Stimulated activated CD8-positive, alpha-beta memory T cell treated with anti-CD3 and anti-CD28 coated beads, Interleukin-7, amount 100 ng/mL, for 1 hour (primary cell): ENCODE measurements at places on chromosomes 11 and 22.

DNA sequence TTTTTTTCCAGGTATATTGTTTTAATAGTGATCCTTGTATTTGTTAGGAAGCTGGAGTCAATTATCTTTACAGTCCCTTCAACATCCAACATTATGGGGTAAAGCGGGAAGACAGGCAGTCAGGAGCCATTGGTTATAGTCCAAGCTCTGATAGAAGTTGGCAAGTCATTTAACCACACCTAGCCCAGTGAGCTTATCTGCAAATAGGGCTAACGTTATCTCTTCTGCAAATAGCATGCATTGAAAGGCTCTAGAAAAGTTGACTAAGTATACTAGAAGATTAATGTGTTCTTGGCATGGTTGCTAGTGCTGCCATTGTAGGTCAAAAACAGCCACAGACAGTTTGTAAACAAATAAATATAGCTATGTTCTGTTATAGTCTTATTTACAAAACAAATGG, 520.7 kb downstream of the OPCML start:
- DNase-seq = no peak

- no peak for DNase-seq
Measured at GRCh38 chr22:17397756-17398547, 28.7 kb downstream of the CECR2 start.

GRCh38 chr22:19174106-19175025, 4.2 kb downstream of the SLC25A1 start:
- no peak for DNase-seq

DNA sequence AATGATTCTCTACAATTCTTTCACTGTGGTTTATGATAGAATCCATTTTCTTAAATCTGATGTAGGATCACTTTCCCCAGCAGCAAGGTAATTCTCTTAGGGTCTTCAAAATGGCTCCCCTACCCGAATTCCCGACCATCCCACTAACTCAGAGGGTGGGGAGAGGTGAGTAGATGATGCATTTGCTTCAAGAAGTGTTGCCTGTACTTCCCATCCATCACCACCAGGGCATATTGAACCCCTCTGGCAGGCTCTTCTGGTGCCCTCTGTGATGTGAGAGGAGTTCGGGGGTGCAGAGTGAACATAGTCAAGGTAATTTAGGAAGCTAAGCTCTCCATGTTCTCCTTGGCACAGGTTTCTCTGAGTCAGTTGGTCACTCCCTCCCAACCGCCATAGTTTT, 52.3 kb downstream of the ZNRF3 start:
- DNase-seq = no peak

DNA sequence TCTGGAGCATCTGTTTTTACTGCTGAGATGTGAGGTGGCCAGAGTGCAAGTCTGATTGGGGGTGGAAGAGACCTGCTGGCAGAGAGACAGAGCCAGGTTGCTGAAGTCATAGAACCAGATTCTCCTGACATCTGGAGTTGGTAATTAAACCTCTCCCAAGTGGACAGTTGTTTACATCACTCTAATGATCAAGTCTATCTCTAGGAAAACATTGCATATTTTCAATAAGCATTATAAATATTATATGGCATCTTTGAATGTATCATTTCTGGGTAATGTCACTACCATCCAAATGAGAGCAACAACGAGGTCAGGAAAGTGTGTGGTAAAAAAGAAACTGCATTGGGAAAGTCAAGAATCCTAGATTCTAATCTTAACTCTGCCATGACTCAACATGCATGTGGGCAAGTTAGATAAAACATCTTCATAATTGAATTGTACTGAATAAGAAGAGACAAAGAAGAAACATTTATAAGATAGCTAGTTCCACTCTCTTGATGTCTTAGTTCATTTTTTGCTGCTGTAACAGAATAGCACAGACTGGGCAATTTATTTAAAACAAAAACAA, 351.2 kb upstream of the API5 start:
- DNase-seq = no peak

DNA sequence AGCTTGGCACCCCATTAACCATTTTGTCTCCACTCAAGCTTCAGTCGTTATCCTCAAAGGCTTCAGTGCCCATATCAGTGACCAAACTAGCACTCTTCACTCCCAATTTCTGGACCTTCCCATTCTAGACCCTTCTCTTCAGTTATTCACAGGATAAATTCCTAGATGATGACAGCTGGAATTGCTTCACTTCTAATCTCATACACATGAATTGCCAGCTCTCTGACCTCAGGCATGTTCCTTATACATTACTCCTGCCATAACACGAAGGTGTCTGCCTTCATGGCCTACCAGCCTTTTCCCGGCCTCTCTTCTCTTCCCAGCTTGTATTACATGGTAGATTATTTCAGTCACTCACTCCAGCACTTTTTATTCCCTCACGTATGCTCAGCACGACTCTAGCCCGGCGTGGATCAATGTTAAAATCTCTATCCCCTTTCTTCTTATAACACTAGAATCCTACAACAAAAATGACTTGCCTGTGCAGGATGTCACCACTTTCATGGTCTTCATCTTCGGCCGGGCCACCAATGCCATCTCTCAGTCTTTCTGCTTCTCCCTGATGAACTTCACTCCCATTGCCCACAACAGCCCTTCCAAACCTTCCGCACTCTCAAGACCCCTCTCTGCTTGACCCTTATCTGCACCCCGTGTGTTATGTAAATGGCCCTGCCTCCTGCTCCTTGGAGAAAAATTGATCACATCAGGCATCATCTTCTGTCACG, 36.9 kb downstream of the EIF3F start:
- no peak for DNase-seq
